ENCODE measurements at places on chromosomes 3 and 15.
A peak's percentile ranks its signal among the peaks of the same experiment; 100 is the strongest.

GRCh38 chr3:161559177-161559998 is 62.8 kb downstream of the OTOL1 start:
- no peak for DNase-seq

DNA sequence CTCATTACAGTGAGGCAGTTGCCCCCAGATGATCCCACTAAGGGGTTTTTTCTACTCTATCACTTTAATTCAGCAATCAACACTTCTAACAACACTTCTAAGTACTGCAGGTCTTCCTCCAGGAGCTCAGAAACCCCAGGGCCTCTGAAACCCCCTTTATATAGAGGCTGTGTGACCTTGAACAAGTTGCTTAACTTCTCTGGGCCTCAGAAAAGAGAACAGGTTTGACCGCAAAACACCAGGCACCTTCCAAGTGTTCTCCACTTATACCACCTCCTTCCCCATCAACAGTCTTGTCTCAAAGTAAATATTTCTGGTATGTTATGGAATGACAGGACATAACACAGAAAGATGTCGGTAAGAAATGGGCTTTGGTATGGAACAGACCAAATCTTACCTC is 85.7 kb upstream of the WNT5A start:
- DNase-seq, result no peak

GRCh38 chr3:157045238-157045850 is 114.6 kb downstream of the CCNL1 start:
- no peak for DNase-seq

DNA sequence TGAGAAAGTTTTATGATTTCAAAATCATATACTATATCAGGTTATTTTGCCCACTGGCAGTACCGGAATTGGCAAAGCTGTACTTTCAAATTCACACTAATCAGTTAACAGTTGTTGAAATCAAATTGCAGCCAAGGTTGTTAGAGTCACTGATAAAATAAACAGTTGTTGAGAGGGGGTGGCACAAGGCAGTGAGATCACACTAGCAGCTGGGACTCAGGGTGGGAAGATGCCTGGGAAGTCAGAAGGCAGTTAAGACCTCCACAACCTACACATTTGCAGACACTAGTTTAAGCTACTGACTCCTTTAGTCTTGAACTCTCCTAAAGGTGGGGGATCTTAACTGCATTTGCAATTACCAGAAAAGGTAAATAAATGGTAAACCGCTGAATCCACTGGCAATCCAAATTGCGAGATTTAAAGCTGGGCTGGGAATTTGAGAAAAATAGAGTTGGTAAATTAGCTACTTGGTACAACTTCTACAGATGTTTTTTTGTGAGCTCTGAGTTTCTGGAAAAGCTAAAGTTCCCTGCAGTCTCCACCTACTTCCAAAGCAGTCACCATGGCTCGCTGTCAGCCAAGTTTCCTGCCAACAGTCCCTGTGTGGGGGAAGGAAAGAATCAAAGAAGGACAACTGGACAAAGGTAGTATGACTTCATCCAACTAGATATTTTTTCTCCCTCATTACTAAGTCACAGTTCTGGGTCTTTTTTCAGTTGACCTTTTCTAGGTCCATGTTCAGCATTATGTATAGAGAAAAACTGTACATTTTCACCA is 105.7 kb downstream of the ZNF385D start:
- no peak for DNase-seq

DNA sequence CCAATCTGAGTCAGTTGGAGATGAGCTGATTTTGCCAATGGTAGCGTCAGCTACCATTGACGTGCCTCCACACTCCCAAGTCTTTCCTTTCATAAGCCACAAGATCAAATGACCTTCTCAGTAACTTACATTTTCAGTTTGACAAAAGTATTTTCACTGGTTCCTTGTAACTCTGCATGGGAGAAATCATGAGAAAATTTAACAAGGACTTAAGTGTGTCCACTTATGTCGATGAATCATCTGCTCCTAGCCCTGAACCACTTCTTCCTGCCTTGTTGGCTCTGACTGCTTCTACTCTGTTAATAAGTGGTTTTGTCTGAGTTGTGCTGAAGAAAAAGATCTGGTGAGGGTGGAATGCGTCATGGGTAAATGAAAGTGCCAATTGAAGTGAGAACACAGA is 101.2 kb downstream of the NFKBIZ start:
- no peak for DNase-seq

DNA sequence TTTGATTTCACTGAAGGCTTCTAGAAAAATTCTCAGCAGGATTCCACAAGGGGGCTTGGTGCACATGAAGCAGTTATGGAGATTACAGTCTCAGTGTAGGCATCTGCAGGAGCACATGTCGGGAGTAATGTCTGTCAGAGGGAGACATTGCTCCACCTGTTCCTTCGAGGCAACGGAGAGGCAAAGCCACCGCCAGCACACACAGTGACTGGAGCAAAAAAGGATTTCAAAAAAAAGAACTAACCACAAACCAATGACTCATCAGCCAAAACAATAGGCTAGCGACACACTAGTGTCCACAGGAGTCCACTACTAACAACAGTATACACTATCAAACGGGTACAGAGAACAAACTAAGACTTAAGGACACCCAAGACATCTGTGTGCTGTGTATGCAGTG is 68.9 kb downstream of the NPTN start:
- DNase-seq, result no peak

GRCh38 chr3:37571269-37571668 is 290.4 kb upstream of the CTDSPL start:
- no peak for DNase-seq

DNA sequence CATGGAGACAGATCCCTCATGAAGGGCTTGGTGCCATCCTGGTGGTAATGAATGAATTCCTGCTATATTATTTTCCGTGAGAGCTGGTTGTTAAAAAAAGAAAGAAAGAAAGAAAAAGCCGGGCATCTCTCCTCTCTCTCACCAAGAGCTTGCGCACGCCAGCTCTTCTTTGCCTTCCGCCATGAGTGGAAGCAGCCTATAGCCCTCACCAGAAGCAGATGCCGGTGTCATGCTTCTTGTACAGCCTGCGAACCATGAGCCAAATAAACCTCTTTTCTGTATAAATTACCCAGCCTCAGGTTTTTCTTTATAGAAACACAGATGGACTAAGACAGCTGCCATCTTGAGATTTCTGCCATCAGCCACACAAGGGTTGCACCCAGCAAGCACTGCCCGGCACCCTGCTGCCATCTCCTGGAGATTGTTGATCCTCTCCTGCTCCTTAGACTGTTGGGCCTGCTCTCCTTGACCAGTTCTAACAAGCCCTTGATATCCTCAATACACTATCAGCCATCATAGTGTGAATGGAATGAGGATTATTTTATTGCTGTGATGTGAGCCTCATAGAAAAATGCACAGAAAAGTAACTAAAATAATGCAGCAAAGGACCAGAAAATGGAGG is 3.5 kb upstream of the AHSG start:
- DNase-seq, result no peak

DNA sequence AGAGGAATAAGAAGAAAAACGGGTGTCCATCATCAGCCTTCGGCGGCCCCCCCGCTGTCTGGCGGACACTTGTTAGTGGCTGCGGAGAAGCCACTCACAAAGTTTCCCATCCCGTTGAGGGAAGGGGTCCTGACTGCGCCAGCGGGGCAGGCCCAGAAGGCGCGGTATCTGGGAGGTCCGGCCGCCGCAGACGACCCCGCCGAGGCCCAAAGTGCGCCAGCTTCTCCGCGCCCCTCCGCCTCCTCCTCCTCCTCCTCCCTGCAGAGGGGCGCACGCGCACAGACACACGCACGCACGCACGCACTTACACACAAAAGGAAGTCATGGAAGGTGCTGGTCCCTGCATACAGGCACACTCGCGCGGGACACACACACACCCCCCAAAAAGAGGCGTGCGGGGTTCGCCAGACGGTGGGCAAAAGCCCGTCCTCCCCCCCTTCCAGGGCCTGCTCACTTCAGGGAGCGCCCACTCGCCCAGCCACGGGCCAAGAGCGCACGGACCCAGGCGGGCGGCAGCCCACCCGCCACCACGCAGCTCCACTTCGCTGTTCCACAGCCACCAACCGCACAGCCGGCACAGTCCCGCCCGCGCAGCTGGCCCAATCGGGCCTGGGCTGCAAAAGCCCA is 18.0 kb downstream of the ZNF148 start:
- no peak for DNase-seq

- DNase-seq, result peak; percentile 17
Measured at GRCh38 chr15:85618956-85619491, 175.7 kb downstream of the KLHL25 start.

DNA sequence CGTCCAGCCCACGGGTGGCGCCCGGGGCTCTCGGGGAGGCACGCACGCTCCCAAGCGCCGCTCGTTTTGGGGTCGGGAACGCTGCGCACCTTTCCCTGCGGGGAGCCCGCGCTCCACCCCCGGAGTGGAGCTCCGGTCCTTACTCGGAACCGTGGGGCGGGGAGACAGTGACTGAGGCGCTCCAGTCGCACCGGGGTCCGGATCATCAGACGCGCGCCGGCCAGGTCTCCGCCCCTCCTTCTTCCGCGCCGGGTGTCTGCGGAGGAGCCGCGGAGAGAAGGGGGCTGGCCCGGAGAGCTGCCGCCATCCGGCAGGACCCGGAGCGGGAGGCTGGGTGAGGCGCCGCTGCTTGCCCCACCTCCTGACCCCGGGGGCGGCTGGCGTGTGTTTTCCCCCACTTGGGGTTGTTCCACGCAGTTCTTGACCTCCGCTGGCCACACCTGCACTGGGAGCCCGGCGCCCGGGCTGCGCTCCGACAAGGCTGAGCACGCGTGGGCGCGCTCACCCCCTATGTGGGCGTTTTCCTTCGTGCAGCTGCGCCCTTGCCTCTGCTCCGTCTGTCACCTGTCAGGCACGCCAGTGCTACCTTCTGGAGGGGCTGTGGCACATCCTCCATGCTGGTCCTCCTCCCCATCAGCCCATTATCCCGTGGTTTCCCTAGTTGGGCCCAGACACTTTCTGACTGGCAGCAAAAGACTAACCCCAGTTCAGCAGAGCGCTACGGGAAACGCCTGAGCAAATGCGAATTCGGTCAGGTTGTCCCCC is at the start of gene MCF2L2:
TSS of gene MCF2L2 (minus strand) at position 173 of the 765 bp plus-strand sequence. CDS start 642 bp downstream, outside the sequence.
- peak; percentile 24 for DNase-seq

DNA sequence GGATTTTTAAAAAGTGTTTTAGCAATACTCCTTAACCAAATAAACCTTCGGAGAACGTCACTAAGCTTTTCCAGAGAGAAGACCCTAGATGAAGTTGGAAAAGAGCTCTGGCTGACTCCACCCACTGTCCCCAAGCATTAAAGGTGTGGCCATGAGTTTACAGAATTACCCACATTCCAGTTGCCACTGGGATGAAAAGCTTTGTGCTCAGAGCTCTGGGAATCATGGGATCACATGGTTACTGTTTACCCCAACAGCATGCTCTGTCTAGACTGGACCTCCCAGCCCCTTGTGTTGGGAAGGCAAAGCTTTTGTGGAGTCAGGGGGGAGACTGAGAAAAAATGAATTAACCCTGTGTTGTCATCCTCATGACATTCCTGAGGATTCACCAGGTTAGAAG is 55.3 kb downstream of the CCK start:
- DNase-seq, result no peak

DNA sequence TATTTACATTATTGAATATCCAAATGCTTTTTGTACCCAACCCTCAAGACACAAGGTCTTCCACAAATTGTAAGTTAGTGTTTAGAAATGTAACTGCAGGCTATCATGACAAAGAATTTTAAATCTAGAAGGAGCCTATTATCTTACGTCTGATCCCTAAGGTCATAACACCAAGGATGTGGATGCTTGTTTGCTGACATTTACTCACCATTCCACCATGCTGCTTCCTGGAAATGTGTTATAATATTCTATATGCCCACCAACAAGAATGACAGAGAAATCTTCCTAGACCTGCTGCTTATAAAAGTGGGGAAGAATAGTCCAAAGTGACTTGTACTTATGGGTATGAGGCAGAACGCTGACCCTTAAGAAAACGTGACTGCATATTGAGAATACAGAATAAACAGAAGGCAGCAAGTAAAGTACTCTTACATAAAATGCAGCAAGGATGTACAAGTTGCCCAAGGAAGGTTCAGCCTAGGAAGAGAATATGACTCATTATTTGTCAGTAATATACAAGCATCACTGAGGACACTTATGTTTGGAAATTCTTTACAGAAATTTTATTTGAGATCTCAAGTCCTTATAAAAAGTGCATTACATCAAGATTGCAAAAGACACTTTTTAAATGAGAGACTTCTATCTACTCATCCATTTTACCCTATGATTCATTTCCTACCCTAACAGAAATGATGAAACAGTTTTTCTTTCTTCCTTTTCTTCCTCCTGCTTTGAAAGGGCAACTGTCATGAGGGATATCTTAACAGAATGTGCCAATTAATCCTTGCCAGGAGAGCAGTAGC is 59.6 kb downstream of the ESYT3 start:
- no peak for DNase-seq

DNA sequence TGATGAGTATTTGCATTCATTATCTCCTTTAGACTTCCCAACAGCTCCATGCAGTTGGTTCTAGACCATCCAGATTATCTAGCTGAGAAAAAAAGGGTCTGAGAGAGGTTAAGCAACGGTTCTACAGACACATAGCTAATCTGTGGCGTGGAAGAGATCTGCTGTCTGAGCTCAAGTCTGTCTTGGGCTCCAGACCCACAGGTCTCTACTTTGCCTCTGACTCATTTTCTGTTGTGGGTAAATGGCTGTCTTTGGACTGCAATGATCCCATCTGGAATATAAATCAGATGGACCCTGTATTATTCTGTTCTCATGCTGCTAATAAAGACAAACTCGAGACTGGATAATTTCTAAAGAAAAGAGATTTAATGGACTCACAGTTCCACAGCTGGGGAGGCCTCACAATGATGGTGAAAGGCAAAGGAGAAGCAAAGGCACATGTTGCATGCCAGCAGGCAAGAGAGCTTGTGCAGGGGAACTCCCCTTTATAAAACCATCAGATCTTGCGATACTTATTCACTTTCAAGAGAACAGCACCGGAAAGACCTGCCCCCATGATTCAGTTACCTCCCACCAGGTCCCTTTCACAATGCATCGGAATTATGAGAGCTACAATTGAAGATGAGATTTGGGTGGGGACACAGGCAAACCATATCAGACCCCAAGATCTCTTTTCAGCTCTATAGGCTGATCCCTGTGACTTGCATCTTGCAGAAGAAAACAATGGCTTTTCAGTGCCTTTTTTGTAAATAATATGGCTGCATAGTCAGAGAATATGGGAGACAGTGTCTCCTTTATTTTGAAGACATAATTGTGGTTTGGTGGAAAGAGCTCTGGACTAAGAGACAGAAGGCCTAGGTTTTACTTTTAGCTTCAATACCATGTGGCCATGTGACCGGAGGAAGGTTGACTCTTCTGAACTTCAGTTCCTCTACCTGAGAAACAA is 24.7 kb downstream of the CEMIP start:
- DNase-seq, result no peak

DNA sequence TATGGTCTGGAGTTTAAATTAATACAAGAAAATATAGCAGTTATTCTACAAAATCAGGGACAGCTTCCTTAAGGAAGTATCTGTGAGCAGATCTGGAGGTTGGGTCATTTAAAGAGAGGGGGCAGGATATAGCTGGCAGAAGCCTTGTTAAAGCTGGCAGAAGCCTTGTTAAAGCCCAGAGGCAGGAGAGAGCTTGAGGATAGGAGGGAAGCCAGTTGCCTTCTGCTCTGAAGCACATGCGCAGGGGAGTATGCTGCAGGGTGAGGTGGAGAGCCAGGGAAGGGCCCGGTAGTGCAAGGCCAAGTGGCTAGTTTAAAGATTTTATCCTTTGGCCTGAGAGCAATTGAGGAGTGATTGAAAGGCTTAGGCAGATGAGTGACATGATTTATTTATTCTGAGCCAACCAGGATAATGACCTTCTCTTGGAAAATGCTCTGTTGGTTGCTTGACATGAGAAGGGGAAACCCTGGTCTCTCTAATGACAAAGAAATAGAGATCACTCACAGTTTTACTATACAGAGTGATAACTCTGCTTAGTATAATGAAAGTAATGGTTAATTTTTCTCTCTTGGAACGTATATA is 3.9 kb downstream of the EAF1 start:
- DNase-seq, result no peak

Measured in amygdala (tissue), 56 donors.